Psoas muscle (tissue), 8 donors: ENCODE measurements at places on chromosomes 1 and 21. TPM values are rescaled to one million over a fixed set of nuclear protein-coding genes. Genes with fewer than 3 reads are reported as not detected.

DNA sequence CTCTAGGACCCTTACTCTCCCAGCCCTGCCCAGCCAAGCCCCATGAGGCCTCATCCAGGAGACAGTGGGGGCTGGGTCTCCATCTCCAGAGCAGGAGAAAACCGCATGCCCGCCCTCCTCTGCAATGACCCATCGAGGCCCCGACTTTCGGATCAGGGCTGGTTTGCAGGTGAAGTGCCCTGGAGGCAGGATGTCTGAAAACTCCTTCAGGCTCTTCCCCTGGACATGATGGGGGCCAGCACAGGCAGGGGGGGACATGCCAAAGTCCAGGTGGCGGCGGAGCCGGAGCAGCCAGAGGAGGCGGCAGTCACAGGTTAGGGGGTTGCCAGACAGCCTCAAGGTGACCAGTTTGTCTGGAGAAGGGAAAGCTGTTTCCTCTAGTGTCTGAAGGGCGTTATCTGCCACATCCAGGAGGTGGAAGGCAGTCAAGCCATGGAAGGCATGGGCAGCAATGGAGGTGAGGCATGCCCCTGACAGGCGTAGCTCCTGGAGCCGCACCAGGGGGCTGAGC lies 3.9 kb downstream of the LINGO4 start:
- DNase-seq = no peak

GRCh38 chr1:99737016-99737415 lies 29.4 kb downstream of the FRRS1 start:
- DNase-seq = no peak

DNA sequence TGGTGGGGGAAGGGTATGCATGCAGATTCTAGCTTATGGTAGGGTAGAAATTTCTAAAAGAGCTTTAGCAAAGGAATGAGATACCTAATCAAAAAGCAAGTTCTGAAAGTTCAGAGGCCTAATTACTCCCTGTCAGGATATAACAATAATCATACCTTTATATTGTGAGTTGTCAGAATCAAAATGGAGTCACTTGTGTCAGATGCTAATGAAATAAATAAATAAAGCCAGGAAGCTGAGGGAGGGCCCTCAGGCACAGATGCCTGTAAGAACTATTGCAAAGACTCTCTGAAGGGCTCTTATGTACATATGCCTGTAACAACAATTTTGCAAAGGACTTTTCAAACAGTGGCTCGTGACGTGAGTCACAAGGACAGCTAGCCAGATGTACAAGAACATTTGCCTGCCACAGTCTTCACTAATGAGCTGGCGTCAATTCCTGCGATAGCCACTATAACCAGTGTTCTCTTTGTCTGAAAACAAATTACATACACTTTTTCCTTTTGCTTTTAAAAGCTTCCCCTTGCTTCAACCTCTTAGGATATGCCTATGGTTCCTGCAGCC lies 27.4 kb upstream of the DNASE2B start:
- DNase-seq = no peak

DNA sequence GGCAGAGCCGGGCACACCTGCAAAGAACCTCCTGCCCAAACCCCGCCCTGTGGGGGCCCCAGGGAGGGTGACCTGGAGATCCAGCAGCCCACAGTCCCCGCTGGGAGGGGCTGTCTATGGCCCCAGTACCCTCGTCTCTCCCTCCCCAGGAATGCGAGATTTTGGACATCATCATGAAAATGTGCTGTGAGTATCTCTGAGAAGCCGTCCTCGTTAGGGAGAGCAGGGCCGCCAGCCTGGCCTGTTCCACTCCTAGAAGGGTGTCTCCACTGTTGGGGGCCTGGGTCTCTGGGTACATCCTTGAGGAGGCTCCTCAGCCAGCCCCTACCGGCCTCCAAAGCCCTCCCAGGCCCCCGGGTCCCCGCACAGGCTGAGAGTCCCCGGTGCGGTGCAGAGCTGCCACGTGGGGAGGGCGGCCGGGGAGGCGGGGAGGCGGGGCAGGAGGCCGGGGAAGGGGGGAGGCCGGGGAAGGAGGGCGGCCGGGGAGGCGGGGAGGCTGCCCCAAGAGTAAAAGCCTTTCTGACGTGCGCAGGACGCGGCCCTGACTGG lies 18.7 kb downstream of the COL6A1 start:
- peak; percentile 53 for DNase-seq

DNA sequence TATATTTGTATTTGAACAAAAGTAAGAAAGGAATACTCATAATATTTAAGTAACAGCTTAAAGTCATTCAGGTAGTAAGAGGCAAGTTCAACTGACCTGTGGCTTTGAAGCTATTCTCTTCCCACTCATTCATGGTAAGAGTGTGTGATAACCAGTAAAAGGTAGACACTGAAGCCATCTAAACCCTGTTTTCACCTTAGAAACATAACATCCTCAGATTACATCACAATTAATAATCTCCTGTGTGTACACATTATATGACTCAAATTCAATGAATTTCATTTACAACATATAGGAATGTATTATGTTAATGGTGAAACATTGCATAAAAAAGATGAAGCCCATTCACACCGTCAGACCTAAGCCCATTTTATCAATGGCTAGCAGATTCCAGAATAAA lies 364.8 kb upstream of the SNX7 start:
- DNase-seq = no peak

The MYOG gene
- total RNA-seq = 336 TPM

The ELAVL4 gene
- total RNA-seq = not detected

GRCh38 chr1:43936431-43937151 lies 3.0 kb downstream of the ARTN start:
- peak; percentile 66 for DNase-seq

GRCh38 chr1:231970684-231971083 lies 344.1 kb downstream of the DISC1 start:
- DNase-seq = no peak

DNA sequence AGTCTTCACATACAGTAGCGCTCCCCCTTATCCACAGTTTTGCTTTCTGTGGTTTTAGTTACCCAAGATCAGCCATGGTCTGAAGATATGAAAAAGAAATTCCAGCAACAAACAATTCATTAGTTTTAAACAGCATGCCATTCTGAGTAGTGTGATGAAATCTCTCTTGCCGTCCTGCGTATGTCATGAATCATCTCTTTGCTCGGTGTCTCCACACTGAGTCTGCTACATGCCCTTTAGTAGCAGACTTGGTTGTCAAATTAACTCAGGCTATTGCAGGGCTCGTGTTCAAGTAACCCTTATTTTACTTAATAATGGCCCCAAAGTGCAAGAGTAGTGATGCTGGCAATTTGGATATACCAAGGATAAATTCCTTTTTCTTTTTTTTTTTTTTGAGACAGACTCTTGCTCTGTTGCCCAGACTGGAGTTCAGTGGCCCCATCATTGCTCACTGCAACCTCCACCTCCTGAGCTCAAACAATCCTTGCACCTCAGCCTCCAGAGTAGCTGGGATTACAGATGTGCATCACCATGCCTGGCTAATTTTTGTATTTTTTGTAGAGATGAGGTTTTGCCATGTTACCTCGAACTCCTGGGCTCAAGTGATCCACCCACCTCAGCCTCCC lies 22.6 kb downstream of the PHACTR4 start:
- DNase-seq = no peak

DNA sequence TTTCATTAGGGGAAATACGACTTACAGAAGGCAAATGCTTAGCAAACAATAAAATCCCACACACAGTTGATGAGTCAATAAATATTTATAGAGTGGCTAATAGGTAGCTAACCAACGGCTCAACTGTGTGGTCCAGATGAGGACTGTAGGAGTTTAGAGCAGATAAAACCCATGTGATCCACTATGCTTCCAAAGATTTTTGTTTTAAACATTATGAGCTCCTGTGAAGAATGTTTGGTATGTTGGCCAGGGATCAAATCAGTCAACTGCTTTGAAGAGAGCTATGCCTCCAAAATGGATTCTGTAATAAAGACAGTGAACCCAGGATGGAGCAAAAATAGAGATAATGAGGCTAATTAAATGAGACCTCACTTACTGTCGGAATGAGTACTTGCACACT lies 72.3 kb upstream of the COL11A1 start:
- DNase-seq = no peak

The EVA1B gene
- total RNA-seq = 6.0 TPM

GRCh38 chr1:161787355-161787754 lies 21.2 kb downstream of the ATF6 start:
- no peak for DNase-seq

DNA sequence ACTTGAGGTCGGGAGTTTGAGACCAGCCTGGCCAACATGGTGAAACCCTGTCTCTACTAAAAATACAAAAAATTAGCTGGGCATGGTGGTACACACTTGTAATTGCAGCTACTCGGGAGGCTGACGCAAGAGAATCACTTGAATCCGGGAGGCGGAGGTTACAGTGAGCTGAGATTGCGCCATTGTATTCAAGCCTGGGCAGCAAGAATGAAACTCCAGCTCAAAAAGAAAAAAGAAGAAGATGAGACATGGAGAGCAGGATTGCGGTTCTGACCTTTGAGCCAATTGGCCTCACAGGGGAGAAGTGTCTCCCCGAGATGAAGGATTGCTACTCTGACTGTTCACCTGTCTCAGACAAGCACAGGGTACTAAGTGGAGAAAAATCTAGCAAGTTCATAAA lies 6.6 kb downstream of the SCCPDH start:
- DNase-seq = no peak

The IQGAP3 gene
- 0.07 TPM for total RNA-seq

- peak; percentile 80 for DNase-seq
Measured at GRCh38 chr1:151143057-151143435, 3.4 kb downstream of the SEMA6C start.

The GNG4 gene
- not detected for total RNA-seq

The RAP1GAP gene
- 0.32 TPM for total RNA-seq

The EPHA2 gene
- 3.8 TPM for total RNA-seq

DNA sequence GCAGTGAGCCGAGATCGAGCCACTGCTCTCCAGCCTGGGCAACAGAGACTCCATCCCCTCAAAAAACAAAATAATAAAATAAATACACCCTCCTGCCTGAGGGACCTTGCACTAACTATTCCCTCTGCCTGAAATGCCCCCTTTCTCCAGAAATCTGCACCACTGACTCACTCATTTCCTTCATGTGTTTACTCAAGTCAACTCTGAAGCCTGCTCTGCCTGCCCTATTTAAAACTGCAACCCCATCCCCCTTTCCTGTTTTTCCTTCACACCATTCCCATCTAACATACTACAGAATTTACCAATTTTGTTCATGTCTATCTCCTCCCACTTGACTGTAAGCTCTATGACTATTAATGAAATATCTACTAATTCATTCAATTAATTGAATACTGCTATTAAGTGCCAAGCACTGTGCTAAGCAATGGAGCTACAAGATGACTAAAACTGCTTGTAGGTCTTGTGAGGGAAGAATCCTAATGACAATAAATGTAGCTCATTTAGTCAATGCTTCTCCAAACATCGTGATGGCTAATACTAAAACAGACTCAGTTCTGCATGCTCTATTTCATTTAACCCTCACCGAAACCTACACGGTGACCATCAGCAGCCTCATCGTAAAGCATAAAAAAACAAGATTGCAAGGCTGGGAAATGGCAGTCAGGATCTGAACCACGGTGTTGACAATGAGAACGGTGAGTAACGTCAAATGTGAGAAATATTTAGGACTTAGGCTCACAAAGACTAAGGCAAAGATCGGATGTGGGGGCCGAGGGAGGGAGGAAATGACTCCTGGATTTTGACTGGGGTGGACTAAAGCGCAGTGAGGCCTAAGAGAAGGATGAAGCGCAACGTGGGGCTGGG lies 749 bp upstream of the TMEM39B start:
- no peak for DNase-seq

GRCh38 chr1:147824001-147824400 lies 63.6 kb upstream of the GJA5 start:
- DNase-seq = no peak

DNA sequence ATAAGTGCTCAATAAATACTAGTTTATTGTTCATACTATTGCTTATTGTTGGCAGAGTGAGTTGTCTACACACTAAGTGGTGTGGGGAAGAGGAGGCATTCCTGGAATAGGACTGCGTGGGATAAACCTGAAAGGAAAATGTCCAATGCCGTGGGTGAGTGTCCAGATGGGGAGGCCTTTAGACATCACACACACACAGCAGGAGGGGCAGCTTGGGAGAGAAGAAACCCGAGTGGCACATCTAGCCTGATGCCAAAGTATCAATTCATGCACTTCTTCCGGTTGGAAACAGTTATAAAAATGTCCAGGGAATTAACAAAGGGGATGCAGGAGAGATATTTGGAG lies 27.3 kb downstream of the CCN1 start:
- no peak for DNase-seq

The DRAXIN gene
- not detected for total RNA-seq

DNA sequence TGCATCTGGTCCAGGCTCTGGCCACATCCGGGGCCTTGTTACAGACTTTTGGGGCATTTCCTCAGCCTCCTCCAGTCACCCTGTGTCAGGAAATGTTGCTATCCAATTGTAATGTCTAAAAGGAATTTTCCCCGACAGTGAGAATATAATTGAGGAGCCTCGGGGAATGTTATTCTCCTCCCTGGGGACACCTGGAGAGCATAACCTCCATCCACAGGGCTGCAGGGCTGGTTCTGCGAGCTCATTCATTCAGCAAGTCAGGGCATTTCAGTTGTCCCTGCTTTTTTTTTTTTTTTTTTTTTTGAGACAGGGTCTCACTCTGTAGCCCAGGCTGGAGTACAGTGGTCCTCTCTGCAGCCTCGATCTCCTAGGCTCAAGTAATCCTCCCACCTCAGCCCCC lies 72.6 kb downstream of the MDM4 start:
- no peak for DNase-seq

- no peak for DNase-seq
Measured at GRCh38 chr1:215508311-215508710, 58.8 kb upstream of the KCTD3 start.

- no peak for DNase-seq
Measured at GRCh38 chr21:19853061-19853460, 1145.1 kb upstream of the NCAM2 start.

DNA sequence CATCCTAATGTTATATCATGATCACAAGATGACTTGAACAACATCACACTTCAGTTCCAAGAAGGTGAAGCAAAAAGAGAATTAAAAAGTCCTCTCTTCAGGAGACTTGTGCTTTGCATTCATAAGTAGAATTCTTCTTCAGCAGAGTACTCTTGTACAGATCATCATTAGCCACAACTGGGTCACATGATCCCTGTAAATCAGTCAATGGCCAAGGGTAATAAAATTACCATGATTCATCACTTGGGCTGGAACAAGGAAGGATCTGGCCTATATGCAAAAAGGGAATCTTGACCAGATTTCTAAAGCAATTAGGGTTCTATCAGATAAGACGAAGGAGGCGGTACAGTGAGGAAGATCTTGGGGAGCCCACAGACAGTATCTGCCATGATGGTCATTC lies 458.0 kb upstream of the DEPDC1 start:
- DNase-seq = no peak

GRCh38 chr21:15775291-15775690 lies 45.5 kb downstream of the USP25 start:
- no peak for DNase-seq

GRCh38 chr21:45551316-45551715 lies 9.1 kb upstream of the SLC19A1 start:
- DNase-seq = peak; percentile 12

GRCh38 chr1:58003059-58003458 lies 543.5 kb downstream of the OMA1 start:
- DNase-seq = no peak

The CDC42 gene
- 135 TPM for total RNA-seq

The RBM11 gene
- total RNA-seq = not detected
